ENCODE measurements at places on chromosomes 16 and 17. TPM values are rescaled to one million over a fixed set of nuclear protein-coding genes. Genes with fewer than 3 reads are reported as not detected.

Gene CCL23
- total RNA-seq, result not detected

Gene NLRC3
- total RNA-seq, result not detected

Gene SAMD14
- total RNA-seq, result 3.1 TPM

Gene C17orf113
- 1.9 TPM for total RNA-seq

Gene ZFP3
- total RNA-seq, result 0.12 TPM

Gene MT3
- not detected for total RNA-seq

Gene CBX8
- 4.3 TPM for total RNA-seq

DNA sequence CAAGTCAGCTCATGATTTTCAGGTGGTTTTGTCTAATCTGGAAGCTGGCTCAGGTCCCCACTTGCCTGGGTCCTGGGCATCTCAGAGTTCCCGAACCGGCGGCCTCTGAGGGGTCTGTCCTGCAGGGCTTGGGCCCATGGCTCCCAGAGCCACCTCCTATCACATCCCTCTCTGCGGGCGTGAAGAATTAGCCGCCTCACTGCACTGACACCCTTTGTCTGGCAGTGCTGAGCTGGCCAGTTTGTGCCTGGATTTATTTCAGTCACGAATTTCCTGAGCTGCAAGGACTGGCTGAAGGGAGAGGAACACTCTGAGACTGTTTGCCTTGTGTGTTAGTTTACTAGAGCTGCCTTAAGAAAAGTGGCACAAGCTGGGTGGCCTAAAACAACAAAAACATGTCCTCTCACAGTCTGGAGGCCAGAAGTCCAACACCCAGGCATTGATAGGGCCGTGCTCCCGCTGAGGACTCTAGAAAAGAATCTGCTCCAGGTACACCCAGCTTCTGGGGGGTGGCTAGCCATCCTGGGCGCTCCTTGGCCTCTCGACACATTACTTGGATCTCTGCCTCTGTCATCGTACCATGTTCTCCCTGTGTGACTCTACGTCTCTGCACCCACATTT is 217.5 kb upstream of the DYNLRB2 start:
- H3K4me1 ChIP-seq, result no peaks in the 10 kb centered on the region
- H3K27me3 ChIP-seq, result no peaks in the 10 kb centered on the region
- no peak overlapping the region for H3K4me3 ChIP-seq
- H3K27ac ChIP-seq, result no peak overlapping the region

GRCh38 chr17:2735896-2736295 is 13.6 kb downstream of the CCDC92B start:
- H3K27ac ChIP-seq, result no peak overlapping the region
- no peaks in the 10 kb centered on the region for H3K4me1 ChIP-seq
- DNase-seq, result no peak
- H3K4me3 ChIP-seq, result no peak overlapping the region

GRCh38 chr16:89536371-89536770 is 24.1 kb upstream of the RPL13 start:
- no peaks in the 10 kb centered on the region for H3K36me3 ChIP-seq
- no peak for DNase-seq
- H3K27ac ChIP-seq, result no peak overlapping the region
- no peaks in the 10 kb centered on the region for H3K27me3 ChIP-seq
- no peak overlapping the region for H3K4me3 ChIP-seq

DNA sequence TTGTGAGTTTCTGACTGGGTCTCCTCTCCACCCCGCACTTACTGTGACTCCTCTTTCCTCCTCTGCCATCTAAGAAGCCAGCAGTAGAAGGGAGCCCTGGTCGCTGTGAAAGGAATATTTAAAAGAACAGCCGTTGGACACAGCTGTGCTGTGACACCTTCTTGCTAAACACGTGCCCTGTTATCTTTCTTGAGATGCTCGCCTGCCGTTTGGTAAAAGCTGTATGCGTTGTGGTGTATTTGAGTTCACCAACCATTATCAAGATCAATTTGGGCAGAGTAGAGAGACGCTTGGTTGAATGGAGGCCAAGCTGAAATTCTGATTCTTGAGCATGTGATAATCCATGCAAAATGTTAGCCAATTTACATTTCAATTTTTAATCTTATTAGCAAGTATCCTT is 3.8 kb downstream of the GID4 start:
- H3K4me1 ChIP-seq, result peaks cover 9% of the 10 kb centered on the region
- H3K27ac ChIP-seq, result no peak overlapping the region
- H3K36me3 ChIP-seq, result no peaks in the 10 kb centered on the region
- H3K27me3 ChIP-seq, result no peaks in the 10 kb centered on the region
- no peak for DNase-seq

GRCh38 chr17:48625495-48626244 is 488 bp downstream of the HOXB9 start:
- H3K4me3 ChIP-seq, result peak overlapping the region; percentile 29
- H3K27me3 ChIP-seq, result peaks cover 98% of the 10 kb centered on the region
- no peaks in the 10 kb centered on the region for H3K36me3 ChIP-seq
- peak overlapping the region; percentile 55 for H3K27ac ChIP-seq
- DNase-seq, result peak; percentile 66

- peaks cover 45% of the 10 kb centered on the region for H3K4me1 ChIP-seq
- H3K4me3 ChIP-seq, result no peak overlapping the region
- no peak for DNase-seq
- H3K27ac ChIP-seq, result peak overlapping the region; percentile 13
- H3K27me3 ChIP-seq, result no peaks in the 10 kb centered on the region
Measured at GRCh38 chr17:59427425-59427921, 96.0 kb downstream of the YPEL2 start.

- no peak overlapping the region for H3K4me3 ChIP-seq
- no peaks in the 10 kb centered on the region for H3K27me3 ChIP-seq
- H3K36me3 ChIP-seq, result no peaks in the 10 kb centered on the region
- H3K27ac ChIP-seq, result no peak overlapping the region
Measured at GRCh38 chr16:73023752-73024570, 24.0 kb downstream of the ZFHX3 start.

- no peak overlapping the region for H3K4me3 ChIP-seq
- H3K36me3 ChIP-seq, result no peaks in the 10 kb centered on the region
- DNase-seq, result peak; percentile 57
Measured at GRCh38 chr17:4249452-4250029, 14.2 kb downstream of the ANKFY1 start.

GRCh38 chr17:7468290-7468689 is 11.1 kb downstream of the ZBTB4 start:
- H3K36me3 ChIP-seq, result no peaks in the 10 kb centered on the region
- DNase-seq, result no peak
- no peak overlapping the region for H3K4me3 ChIP-seq
- H3K27ac ChIP-seq, result no peak overlapping the region
- no peaks in the 10 kb centered on the region for H3K27me3 ChIP-seq
- no peaks in the 10 kb centered on the region for H3K4me1 ChIP-seq

DNA sequence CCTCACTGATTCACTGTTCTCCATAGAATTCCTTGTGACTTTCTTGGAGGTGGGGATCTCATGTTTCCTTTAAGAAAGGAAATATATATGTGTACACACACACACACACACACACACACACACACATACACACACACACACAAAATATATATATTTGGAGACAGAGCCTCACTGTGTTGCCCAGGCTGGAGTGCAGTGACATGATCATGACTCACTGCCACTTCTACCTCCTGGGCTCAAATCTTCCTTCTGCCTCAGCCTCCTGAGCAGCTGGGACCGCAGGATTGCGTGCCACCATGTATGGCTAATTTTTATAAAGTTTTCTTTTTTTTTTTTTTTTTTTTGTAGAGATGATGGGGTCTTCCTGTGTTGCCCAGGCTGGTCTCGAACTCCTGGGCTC is 45.9 kb downstream of the CDH13 start:
- H3K36me3 ChIP-seq, result no peaks in the 10 kb centered on the region
- DNase-seq, result no peak
- H3K4me1 ChIP-seq, result no peaks in the 10 kb centered on the region
- no peak overlapping the region for H3K4me3 ChIP-seq

- no peak for DNase-seq
- H3K27me3 ChIP-seq, result no peaks in the 10 kb centered on the region
- H3K4me1 ChIP-seq, result no peaks in the 10 kb centered on the region
- H3K4me3 ChIP-seq, result no peak overlapping the region
Measured at GRCh38 chr16:4467916-4468315, 6.5 kb downstream of the NMRAL1 start.

DNA sequence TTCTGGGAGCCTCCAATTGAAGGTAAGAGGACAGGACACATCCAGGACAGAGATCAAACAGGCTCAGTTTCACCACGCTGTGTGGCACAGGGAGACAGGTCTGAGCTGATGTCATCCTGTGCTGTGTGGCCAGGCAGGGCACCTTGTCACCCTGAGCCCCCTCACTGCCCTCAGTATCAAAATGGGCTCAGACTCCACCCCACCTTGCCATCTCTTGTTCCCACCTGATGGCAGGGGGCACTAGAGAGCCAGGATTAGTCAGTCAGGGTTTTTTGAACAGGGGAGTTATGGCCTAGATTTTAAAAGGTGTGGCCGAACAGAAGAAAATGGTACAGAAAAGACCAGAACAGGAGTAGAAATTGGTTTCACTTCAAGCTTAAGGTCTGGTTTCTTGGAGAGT is 2.6 kb downstream of the KAT2A start:
- no peak overlapping the region for H3K27ac ChIP-seq
- peaks cover 7% of the 10 kb centered on the region for H3K4me1 ChIP-seq
- H3K27me3 ChIP-seq, result no peaks in the 10 kb centered on the region
- no peak for DNase-seq

GRCh38 chr17:13759518-13760335 is 158.0 kb upstream of the HS3ST3A1 start:
- no peak overlapping the region for H3K27ac ChIP-seq
- H3K27me3 ChIP-seq, result no peaks in the 10 kb centered on the region
- no peaks in the 10 kb centered on the region for H3K36me3 ChIP-seq

GRCh38 chr16:57725554-57725953 is 10.0 kb upstream of the KATNB1 start:
- H3K4me1 ChIP-seq, result no peaks in the 10 kb centered on the region
- H3K4me3 ChIP-seq, result no peak overlapping the region
- no peak for DNase-seq
- H3K36me3 ChIP-seq, result no peaks in the 10 kb centered on the region
- no peak overlapping the region for H3K27ac ChIP-seq

Measured in hepatocyte (in vitro differentiated cells).